GM12892 (cell line): ENCODE measurements at places on chromosomes 5 and 9.

- no peak for DNase-seq
Observed at GRCh38 chr5:53891159-53891558, 330.7 kb downstream of the NDUFS4 start.

DNA sequence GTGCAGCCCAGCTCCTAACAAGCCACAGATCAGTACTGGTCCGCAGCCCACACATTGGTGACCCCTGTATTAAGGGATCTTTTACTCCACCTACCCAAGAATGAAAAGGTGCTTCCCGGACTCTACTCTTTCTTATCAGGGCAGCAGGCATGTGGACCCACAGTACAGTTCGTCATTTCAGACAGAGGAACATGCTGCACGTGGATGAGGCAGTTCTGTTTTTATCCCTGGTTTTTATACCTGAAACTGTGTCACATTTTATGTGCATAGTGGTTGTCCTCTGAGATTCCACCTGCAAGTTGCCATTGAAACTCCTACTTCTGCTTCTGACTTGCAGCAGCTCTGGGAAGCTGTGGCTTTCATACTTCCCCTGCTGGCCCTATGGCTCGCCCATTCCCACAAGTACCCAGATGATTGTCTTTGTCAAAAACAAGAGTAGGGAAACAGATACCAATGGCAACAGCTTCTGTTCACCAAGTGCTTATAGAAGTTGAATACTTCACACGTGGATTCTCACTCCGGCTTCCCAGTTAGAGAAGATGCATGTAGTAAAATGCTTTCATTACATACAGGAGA, 208.0 kb downstream of the TRIO start:
- DNase-seq, result no peak

GRCh38 chr5:39055768-39056398, 18.3 kb downstream of the RICTOR start:
- DNase-seq, result no peak

GRCh38 chr9:104984121-104984520, 56.2 kb upstream of the ABCA1 start:
- no peak for DNase-seq

GRCh38 chr5:38258319-38259061, at the start of gene EGFLAM:
EGFLAM (plus strand) TSS chr5:38258559; CDS start chr5:38258755, 196 bp downstream.
- no peak for DNase-seq

DNA sequence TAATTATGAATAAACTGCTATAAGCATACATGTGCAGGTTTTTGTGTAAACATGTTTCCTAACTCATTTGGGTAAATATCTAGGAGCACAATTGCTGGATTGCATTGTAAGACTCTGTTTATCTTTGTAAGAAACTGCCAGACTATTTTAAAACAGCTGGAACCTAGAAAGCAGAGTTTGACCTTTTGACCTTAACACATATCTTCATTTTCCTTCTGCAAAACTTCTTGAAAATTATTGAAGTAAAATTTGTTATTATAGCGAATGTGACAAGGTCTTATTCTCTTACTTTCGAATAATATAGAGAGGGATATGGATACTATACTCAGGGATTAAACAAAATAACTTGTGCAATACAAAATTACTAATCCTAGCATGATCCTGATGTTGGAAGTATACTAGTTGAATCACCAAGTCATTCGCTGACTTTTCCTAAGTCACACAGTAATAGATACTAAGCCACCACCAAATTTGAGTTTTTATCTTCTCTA, 3.2 kb upstream of the ANXA1 start:
- no peak for DNase-seq

GRCh38 chr9:2815661-2816060, 28.2 kb downstream of the PUM3 start:
- no peak for DNase-seq

DNA sequence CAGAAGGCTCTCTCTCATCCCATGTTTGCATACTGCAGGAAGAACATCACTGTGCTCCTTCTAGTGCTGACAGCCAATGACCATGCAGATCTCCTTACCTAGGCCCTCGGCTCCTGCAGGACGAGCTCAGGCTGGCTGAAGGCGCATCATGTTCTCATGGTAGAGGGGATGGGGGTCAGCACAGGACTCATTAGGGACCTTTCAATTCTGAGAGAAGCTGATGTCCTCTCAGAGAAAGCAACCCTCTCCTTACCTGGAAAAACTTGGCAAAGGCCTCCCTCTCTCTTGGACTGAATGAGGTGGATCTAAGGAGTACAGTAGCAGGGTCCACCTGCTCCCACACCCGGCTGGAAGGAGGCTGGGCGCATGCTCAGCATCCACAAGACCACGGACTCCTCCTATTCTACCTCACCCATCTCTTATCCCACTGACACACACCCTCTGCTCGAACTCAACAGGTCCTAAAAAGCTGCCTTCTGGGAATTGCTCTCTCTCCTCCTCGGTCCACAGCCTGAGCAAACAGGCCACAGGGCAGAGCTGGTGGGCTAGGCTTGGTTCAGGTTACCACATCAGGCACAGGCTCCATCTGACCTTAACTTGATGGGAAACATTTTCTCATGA, 2.9 kb downstream of the IPPK start:
- no peak for DNase-seq

DNA sequence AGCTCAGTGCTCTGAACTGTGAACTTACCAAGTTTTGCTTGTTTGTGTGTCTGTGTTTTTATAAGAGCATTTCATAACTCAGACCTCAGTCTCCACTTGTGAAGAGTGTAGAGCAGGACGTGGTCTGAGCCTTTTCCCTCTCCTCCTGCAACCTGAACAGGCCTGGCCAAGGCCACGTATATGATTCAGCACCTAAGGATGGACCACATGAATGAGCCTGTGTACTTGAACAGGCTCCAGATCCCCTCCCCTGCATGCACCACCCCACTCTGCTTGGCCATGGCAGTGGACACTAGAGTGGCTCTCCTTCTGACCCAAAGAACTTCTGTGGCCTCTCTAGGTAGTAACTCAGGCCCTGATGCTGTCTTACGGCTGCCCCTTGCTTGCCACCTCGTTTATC, 125.9 kb upstream of the FSTL4 start:
- DNase-seq, result no peak

DNA sequence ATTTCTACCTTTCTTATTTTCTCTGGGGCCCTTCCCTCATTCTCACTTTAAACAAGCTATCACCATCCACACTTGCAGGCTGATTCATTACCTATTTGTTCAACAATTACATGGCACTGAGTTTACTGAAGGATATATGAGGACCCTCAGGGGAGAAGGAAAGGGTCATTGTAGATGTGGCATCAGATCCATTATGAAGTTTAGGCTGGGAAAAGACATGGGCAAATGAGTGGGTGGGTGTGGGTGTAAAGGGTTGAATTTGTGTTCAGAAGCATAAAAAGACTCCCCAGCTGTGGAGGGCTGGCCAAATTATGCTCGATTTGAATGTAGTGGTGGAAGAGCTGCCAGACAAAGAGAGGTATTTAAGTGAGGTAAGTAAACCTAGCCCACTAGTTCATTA, 55.9 kb upstream of the MTAP start:
- no peak for DNase-seq

GRCh38 chr5:43603344-43604217, 601 bp downstream of the NNT start:
- DNase-seq, result peak; percentile 20

GRCh38 chr5:169746147-169746694, 109.1 kb downstream of the DOCK2 start:
- DNase-seq, result no peak
